ENCODE measurements at places on chromosomes 2 and 18.
A peak's percentile ranks its signal among the peaks of the same experiment; 100 is the strongest.

DNA sequence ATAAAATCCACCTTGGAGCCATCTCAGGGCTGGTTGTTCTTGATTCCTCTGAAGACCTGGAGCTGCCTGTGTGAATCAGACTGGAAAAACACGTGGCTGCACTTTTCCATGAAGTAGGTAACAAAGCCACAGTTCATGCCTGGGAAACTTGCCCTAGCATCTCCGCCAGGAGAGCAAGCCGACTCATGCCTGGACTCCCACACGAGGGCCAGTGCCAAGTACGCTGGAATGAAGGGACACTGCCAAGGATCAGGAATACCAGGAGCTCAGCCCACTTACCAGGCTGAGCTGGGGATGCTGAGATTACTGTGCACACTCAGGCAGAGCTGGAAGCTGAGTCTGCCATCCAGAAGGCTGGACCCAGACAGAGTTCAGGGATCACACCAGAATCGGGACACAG lies 10.9 kb upstream of the FHL2 start:
- no peak for DNase-seq

DNA sequence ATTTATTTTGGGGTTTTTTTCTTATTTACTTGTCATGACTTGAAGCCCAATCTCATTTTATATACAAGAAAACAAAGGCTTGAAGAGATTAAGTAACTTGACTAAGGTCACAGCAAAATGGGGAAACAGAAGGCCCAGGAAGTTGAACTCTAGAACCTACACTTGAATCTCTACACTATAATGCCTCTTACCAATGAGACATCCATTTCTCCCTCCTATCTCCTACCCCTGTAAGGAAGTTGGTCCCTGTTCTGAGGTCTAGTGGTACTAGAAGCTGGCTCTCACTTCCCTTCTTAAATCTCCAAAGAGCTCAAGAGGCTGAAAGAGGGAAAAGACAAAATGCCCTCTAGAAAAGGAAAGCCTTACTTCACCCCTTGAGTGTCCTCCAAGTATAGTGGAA lies 25.5 kb upstream of the IHH start:
- DNase-seq: no peak

- DNase-seq: no peak
These were observed 135.1 kb downstream of the THADA start for GRCh38 chr2:43460611-43461365.

DNA sequence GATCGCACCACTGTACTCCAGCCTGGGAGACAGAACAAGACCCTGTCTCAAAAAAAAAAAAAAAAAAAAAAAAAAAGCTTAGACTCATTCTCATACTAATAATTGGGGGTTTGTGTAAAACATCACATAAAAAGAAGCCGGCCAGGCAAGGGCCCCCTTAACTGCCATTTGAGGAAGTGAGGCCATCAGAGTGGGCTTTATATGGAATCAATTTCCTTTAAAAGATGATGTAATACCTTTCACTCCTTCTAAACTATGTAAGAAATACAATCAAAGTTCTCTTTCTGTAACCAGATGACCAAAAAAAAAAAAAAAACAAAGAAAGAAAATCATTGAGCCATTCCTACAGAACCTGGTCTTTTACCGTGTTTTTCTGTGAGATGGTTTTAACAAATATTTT lies 13.1 kb upstream of the GPR55 start:
- DNase-seq: no peak

DNA sequence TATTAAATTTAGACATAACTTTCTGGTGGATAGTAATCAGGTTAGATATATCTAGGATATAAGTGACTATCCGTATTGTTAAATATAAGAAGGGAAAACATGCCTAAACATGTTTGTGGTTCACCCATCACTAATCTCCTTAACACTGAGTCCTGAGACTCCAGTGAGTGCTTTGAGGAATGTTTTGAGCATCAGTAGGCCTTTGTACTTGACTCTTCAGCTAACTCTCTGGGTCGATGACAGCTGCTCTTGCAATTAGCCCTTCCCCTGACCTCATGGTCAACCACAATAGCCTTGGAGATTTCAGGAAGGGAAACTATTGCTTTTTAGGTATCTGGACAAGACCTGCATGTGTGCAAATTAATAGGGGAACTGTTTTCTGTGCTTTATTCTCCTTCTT lies 716.8 kb downstream of the EPHA4 start:
- DNase-seq: no peak

DNA sequence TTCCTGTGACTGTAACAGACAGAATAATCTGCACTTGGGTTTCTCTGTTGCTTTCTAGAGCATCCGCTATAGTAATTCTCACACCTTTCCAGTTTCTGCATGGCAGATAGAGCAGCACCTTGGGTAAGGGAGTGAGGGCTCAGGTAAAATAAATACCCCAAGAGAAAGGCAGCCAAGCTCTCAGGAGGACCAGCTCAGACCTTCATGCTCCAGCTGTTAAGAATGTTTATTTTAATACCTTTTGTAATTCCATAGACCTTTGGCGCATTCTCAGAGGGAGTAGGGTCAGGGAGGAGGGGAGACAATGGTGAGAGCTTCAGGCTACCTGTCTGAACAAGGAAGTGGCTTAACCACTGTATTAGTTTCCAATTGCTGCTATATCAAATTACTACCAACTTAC lies 16.2 kb upstream of the TMEM178A start:
- DNase-seq: no peak

GRCh38 chr2:204265681-204266181 lies 279.5 kb upstream of the PARD3B start:
- DNase-seq: peak; percentile 4

DNA sequence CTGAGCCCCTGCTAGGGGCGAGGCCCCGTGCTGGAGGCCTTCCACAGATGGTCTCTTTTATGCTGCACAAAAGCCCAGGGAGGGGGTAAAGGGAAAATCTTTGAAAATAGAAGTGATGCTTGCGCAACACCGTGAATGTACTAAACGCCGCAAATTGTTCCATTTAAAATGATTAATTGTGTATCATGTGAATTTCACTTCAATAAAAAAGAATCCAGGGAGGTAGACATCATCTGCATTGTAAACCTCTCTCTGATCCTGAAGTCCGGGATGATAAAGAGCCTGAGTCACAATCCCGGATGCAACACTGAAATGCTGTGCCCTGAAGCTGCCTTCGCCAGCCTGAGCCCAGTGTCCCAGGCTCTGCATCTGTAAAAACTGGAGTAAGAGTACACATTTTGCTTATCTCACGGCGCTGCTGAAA lies 107.7 kb upstream of the PPP1CB start:
- no peak for DNase-seq

DNA sequence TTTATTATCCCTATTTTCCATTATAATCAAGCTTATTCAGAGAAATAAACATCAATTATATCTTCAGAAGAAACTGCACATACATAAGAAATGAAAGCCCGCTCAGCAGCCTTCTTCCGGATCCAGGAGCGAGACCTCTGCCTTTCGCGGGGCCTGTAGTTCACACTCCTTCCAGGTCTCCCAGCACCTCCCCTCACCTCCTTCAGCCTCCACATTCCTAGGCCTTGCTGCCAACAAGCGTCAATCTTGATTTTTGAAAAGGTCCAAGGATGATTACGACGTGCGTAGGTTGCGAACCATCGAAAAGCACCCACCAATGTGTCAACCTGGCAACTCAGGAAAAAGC lies 355 bp upstream of the KIDINS220 start:
- DNase-seq: no peak

GRCh38 chr2:220499225-220499624 lies 871.8 kb downstream of the SLC4A3 start:
- no peak for DNase-seq

GRCh38 chr2:120960770-120961366 lies 225.2 kb downstream of the GLI2 start:
- DNase-seq: no peak

- DNase-seq: no peak
These were observed 88.3 kb downstream of the COL5A2 start for GRCh38 chr2:189091253-189091652.

DNA sequence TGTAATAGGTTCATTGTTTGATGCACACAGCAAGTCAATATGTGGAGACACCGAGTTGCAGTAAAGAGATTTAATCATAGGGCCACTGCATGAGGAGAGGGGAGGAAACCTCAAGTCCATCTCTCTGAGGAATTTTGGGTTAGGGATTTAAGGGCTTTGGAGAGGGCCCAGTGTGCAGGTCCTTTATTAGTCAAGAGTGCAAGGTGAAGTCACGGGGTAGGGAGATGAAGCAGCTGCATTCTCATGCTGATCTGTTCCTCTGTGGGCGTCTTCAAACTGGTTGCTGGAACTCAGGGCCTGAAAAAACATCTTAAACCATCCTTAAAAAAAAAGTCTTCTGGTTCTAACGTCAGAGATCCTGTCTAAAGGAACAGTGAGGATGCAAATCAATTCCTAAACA lies 131.6 kb downstream of the NXPH2 start:
- DNase-seq: no peak

- no peak for DNase-seq
These were observed 1.1 kb downstream of the MAP4K3 start for GRCh38 chr2:39435741-39436591.

DNA sequence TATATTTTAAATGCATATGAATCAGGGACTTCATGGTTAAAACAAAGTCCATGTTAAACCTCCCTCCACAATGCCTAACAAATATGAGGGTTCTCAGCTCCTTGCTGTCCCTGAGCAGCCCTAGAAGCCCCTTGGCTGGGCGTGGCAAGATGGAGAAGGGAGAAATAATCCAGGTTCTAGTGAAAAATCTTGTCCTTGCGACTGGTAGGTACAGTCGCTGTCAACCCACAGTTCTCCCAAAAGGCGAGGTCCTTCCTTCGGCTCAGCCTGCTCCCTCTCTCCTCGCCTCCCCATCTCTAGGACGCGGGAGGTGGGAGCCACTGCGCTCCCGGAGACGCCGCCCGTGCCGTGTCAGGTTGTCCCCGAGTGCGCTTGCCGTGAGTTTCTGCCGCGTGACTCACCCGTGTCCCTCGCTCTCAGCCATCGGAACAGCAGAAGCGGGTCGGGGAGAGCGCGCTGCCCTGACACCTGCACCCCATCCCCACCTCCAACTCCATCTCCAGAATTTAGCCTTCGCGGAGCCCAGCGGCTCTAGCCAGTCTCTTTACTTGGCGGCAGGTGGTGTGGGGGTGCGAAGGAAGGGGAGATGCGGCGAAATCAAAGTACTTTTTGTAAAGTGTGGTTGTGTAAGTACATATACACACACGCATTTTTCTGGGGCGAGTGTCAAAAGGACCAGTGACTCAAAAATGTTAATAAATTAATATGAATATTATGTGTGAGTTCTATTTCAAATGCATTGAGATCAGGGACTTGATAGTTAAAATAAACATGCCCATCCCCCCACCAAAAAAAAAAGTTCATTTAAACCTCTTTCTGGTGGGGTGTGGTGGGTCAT lies 65.1 kb upstream of the TMEM17 start:
- no peak for DNase-seq

Data from NCI-H1436 treated with DMSO at 0.1 percent for 48 hours (cell line).